ENCODE measurements at places on chromosomes 1 and 21.
A peak's percentile ranks its signal among the peaks of the same experiment; 100 is the strongest.

DNA sequence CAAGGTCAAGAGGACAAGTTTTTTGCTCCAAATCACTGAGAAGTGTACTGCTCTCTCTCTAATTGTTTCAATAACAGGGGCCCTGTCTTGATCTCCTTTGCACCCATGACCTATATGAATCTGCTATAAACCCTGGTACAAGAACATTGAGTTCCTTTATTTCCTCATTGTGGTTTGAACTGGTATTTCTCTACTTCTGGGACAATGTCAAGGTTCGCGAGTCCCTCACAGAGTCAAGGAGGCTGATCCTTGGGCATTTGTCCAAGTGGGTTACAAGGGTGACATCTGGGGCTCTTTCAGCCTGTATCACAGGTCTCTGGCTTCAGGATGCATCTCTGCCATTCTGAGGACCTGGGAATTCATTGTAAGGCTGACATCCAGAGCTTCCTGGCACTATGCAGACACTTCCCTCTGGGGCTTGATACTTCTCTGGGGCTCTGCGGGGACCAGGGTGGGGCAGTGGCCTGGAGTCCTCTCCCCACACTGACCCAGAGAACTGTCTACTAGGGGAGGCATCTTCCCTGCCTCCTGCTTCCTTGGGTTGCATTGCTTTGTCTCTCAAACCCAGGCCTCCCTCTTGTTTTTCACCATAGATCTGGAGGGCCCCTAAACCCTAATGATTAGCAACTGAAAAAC is 22.5 kb upstream of the ZNF648 start:
- DNase-seq = no peak

GRCh38 chr1:161935264-161935663 is 88.4 kb downstream of the OLFML2B start:
- DNase-seq = no peak

DNA sequence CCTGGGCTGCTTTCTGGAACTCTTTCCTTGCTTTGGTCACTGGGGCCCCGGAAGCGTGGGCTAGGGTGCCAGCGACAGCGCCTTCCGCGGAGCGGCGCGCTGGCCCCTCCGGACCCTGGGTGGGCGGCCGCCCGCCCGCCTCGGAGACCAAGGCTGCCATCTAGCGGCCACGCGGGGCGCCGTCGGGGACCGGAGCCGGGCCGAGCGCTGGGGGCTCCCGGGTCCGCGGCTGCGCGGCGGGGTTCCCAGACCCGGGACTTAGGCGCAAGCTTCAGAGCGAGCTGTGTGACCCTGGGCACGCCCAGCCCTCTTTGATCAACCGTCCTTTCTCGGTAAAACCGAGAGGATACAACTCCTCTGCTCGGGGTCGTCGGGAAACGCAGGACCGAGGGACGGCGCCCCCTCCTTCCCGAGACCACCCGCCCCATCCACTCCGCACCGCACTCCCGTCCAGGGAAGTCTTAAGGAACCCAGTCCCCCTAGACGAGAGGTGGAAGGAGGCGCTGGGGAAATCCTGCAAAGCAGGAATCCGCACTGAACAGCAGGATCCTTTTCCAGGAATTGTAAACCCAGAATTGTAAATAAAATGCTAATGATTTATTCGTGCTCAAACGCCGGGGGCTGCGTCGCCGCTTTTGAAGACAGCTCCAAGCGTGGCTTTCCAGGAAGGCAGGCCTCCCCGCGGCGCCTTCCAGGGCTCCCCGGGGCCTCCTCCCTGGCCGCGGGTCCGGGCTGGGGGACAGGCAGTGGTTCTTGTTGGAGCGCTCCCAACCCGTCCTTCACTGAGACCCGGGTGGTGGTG is 41.2 kb downstream of the RRAGC start:
- DNase-seq = no peak

GRCh38 chr1:232355162-232356006 is 274.5 kb downstream of the SIPA1L2 start:
- DNase-seq = no peak

GRCh38 chr1:15123925-15124324 is 29.6 kb upstream of the TMEM51 start:
- DNase-seq = no peak

- DNase-seq = no peak
Observed at GRCh38 chr1:100413035-100413434, 60.7 kb downstream of the CDC14A start.

GRCh38 chr1:13494025-13494424 is 19.8 kb downstream of the LRRC38 start:
- no peak for DNase-seq

GRCh38 chr1:11979028-11979850 is 1.0 kb upstream of the MFN2 start:
- no peak for DNase-seq

- DNase-seq = no peak
Observed at GRCh38 chr1:218330043-218330623, 15.0 kb upstream of the TGFB2 start.

- no peak for DNase-seq
Observed at GRCh38 chr1:202200112-202200548, 6.5 kb downstream of the LGR6 start.

DNA sequence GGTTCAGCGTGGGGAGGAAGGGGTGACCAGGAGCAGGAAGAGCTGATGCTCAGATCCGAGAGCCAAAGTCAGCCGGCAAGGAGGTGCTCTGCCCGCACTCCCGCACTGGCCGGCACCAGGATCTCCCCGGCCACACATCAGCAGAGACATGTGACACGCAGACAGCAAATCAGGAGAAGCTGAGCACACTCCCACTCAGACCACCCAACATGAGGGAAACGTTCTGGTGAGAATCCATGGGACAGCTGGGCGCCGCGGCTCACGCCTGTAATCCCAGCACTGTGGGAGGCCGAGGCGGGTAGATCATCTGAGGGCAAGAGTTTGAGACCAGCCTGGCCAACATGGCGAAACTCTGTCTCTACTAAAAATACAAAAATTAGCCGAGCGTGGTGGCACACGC is 18.6 kb upstream of the PTTG1IP start:
- DNase-seq = no peak

DNA sequence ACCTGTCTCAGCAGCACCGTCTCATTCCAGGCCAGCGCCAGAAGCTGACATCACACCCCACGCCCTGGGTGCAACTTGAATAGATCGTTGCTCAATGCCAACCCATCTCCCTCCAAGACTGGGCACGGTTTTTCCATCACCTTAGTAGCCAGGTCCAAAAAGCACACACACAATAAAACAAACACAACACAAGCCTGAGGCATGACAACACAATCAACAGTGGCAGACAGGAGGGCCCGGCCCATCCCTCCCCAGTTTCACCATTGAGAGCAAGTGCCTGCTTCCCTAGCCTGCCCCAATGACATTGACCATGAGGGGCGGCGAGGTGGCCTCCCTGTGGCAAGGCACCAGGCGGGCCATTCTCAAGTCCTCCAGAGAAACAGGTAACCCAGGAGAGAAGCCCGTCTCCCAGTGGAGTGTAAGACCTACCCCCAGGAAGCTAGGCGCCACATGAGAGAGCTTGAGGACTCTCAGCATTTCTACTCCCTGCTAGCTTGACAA is 2.7 kb downstream of the IFFO2 start:
- DNase-seq = no peak

- no peak for DNase-seq
Observed at GRCh38 chr1:176994931-176995596, 169.4 kb downstream of the ASTN1 start.

GRCh38 chr1:179126338-179127060 is 44.6 kb downstream of the TOR3A start:
- DNase-seq = peak; percentile 54

DNA sequence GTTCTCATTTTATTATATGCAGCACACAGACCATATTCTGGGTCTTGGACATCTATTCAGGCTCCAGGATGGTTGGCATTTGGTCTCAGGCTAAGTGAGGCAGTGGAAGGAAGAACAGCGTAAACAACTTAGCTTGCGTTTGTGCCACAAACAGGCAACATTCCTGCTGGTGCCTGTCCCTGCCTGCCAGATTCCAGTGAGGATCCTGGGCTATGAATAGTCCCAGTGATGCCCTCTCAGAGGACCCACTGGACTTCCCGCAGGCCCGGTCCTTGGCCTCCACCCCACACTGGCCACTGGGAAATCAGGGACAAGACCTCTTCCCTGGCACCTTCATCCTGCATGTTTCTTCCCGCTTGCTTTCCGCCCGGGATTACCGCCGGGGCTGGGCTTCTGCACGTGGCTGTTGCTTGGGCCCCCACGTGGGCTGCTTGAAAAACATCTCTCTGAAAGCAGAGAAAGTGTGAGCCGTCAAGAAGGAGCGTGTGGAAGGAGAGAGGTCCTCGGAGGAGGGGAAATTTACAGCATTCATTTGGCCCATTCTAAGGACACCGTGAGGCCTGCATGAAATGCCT is 145.1 kb upstream of the WNT4 start:
- no peak for DNase-seq

GRCh38 chr1:202131956-202132821 is 9.5 kb downstream of the GPR37L1 start:
- DNase-seq = no peak

DNA sequence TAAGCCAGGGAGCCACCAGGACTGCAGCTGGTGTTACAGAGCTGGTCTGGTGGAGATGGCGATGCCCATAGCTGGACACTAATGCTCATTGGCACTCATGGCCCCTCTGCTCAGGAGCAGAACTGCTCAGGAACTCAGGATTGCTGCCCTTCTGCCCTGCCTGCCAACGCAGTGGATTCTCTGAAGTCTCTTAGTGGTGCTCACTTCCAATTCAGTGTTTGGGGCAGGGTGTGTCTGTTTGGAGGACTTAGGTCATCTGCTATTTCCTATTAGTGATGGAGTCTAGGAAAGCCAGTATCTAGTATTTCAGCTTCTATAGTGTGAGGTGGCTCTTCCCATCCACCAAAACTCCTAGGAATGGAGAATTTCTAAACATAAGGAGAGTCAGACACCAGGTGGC is 29.1 kb downstream of the S100A10 start:
- DNase-seq = no peak

DNA sequence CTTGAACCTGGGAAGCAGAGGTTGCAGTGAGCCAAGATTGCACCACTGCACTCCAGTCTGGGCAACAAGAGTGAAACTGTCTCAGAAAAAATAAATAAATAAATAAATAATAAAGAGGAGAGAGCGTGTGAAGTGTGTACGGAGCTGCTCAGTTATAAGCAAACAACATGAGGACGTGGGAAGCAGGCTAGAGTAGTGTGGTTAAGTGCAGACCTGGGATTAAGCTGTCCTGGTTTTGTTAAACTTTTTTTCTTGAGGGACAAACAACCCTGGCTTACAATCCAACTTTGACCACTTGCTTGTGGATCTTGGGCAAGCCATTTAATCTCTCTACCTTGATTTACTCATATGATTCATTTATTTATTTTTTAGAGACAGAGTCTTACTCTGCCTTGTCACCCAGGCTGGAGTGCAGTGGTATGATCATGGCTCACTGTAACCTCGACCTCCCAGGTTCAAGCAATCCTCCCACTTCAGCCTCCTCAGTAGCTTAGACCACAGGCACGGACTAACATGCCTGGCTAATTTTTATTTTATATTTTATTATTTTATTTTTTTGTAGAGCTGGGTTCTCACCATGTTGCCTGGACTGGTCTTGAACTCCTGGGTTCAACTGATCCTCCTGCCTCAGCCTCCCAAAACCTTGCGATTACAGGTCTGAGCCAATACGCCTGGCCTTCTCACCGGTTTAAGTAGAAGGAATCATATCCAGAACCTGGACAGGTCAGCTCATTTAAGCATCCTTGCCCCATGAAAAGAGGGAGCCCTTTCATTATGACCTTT is 52.7 kb downstream of the RPS6KA1 start:
- DNase-seq = no peak

- no peak for DNase-seq
Observed at GRCh38 chr1:33537885-33538284, 65.4 kb downstream of the ZSCAN20 start.
